ENCODE measurements at places on chromosomes 2 and 18.

GRCh38 chr2:131046918-131047652 is 46.2 kb downstream of the FAM168B start:
- DNase-seq: no peak

GRCh38 chr2:13006426-13006825 is 289.7 kb downstream of the TRIB2 start:
- no peak for DNase-seq

- no peak for DNase-seq
Measured at GRCh38 chr2:223060201-223060825, 8.3 kb downstream of the KCNE4 start.

GRCh38 chr2:9406529-9407362 is 16.6 kb downstream of the ITGB1BP1 start:
- DNase-seq: no peak

- DNase-seq: no peak
Measured at GRCh38 chr18:45063246-45064038, 382.8 kb downstream of the SETBP1 start.

DNA sequence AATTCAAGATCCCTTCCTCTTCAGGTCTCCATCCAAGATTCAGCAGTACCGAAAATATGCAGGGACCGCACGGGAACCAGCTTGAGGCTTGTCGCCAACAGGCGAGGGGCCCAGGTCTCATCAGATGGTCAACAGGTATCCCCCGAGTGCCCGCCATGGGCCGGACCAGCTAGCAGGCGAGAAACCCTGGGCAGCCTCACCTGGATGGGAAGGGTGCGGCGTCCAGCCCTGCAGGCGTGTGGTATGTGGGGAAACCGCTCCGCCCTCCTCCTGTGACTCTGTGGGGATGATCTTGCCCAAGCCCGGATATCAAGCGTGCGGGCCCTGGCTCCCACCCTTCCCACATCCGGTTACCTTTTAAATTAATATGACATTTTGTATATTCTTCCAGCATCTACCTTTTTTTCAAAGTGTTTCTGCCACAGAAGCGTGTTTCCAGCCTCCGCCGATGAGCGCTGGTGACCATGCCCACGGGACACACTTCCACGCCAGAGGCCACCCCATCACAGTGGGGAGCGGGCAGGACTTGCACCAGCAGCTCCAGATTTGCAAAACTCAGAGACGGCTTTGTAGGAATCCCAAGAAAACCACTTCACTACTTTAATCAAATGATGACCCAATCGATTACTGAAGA is 33.2 kb downstream of the ZNF516 start:
- no peak for DNase-seq

- DNase-seq: no peak
Measured at GRCh38 chr2:168849610-168850009, 40.6 kb downstream of the SPC25 start.

DNA sequence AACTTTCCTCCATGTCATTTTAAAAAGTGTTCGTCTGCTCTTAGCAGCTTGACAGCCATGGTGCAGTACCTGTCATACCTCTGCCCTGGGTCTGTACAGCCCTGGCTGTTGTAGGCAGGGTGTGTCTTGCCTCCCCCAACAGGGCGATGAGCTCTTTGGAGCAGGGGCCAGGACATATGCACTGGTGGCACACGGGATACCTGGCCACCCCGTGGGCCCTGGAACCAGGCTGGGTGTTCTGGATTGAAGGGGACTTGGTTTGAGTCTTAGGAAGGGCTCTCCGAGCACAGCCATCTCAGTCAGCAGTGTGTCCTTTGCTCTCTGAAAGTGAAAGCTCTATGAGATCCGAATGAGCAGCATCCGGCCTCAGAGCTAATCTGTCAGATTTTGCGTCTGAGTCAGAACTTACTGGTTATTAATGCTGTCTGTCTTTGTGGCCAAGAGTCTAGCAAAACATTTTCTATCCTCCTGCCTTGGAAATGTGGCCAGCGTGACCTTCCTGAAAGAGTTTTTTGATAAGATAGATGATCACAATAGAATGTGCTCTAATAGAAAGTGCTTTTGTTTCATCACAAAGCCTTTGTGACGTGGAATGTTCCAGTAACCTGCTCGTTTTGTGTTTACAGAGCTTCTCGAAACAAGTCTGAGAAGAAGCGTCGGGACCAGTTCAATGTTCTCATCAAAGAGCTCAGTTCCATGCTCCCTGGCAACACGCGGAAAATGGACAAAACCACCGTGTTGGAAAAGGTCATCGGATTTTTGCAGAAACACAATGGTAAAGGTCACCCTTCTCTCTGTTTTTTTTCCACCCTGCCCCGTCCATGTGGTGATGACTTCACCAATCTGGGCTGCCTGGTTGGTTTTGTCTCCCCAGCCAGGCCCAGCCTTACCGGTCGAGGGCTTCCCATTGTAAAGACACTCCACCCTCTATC is 77.3 kb upstream of the RPL31 start:
- no peak for DNase-seq

DNA sequence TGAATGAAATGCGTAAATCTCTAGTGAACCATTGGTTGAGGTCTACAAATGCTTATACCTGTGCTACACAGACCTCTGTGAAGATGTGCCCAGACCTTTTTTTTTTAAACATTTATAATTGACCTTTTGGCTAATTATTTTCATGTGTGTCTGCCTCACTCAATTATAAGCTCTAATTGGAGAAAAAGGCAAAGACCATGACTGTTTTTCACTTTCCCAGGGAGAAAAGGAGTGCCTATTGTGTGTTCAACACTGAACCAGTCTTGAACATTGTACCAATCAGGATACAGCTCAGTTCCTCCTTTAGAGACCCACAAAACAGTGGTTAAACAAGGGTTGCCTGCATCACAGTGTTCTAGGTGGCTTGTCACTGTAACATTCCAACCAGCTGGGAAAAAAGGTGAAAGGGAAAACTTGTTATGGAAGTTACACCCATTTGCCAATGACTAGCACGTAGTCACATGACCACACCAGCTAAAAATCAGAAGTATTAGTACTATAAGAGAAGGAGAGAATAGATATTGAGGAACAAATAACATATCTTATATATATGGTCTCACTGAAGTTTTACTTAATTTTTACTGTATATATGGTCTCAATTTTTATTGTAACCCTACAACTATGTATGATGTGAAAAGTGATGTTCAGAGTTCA is 13.4 kb downstream of the TANK start:
- no peak for DNase-seq

- no peak for DNase-seq
Measured at GRCh38 chr18:10894501-10894900, 254.9 kb downstream of the PIEZO2 start.

GRCh38 chr18:49949951-49950395 is 136.6 kb upstream of the ACAA2 start:
- DNase-seq: no peak

DNA sequence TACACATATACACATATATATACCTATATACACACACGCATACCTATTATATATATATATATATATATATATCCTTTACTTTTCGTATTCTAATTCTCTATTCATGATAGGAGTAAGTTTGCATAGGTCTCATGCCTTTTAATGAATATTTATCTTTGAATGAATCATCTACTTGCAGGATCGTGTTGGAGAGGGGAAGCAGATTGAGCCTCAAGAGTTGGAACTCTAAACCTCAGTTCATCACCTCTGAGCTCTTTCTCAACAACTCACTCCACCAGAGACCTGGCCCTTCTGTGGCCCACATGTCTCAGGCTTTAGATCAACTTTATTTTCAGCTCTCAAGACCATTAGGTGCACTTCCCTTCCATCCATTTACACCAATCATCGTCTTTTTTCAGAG is 490.4 kb upstream of the ID2 start:
- no peak for DNase-seq

- no peak for DNase-seq
Measured at GRCh38 chr18:9849407-9850283, 36.1 kb upstream of the TXNDC2 start.

GRCh38 chr18:26205318-26205717 is 20.9 kb upstream of the TAF4B start:
- no peak for DNase-seq

- no peak for DNase-seq
Measured at GRCh38 chr2:56184500-56185011, 766 bp downstream of the CCDC85A start.

DNA sequence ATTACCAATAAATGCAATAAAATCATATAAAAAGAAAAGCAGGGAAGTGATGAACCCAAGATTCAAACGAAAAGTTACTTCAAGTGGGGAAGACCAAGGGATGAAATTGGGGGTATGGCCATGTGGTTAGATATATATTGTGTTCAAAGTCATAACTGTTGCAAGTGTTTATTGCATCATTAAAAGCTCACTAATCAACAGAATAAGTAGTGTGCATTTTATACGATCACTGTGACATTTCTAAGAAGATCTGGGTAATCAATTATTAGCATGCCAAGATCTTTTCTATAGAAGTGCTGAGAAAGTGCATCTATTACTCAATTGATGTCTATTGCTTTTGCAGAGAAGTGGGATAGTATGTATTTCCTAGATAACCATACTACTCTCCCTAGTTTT is 52.9 kb downstream of the VSNL1 start:
- DNase-seq: no peak

- no peak for DNase-seq
Measured at GRCh38 chr2:200665626-200666453, 80.0 kb downstream of the AOX1 start.

- DNase-seq: no peak
Measured at GRCh38 chr2:235966396-235966795, 201.8 kb downstream of the GBX2 start.

DNA sequence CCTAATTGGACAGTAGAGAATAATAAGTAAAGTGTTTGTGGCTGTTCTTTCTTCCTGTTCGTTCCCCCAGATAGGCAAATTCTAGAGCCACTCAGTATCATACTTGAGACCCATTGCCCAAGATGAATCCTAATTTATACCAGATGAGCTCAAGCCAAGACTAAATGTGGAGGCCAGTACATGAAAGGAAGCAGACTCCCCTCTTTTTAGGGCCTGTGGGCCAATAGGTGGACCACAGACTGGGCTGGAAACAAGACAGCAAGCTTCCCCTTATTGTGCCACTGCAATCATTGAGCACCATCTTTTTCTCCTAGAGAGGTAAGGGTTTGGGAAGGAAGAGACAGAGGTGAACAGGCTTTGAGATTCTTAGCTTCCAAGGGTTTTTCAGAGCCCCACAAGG is 141.9 kb downstream of the MGAT5 start:
- no peak for DNase-seq

DNA sequence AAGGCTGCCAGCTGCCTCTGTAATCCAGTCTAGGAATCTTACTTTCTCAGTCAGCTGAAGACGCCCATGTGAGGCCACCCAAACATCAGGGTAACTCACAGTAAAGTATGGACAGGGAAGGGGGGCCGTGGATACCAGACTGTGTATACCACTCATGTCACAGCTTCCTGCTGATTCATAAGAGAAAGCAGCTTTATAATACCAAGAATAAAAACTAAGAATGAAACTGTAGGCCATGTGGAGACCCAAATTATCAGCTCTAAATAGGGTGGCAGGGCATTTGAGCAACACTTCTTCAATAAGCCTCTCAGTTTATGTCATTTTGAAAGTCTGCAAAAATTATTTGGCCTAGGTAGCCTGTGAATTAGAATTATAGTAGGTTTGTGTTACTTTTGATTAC is 115.0 kb upstream of the CDCA7 start:
- no peak for DNase-seq

DNA sequence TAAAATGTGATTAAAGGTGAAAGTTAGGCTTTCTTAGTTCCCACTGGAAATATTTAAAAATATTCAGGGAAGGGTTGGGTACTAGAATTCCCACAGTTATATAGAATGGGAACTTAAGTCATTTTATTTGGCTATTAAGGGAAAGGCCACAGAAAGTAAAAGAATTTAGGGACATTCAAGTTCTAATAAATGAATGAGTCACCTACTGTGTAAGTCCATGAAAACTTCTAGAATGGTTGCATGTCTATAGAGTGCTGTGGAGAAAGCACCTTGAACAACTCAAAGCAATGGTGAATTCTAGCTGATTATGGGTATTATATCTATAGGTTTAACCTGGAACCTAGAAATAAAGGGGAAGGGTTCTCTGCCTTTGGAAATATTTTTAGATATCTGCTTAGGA is 28.1 kb upstream of the SLC4A10 start:
- DNase-seq: no peak

GRCh38 chr18:70507970-70508369 is 219.1 kb downstream of the SOCS6 start:
- no peak for DNase-seq

DNA sequence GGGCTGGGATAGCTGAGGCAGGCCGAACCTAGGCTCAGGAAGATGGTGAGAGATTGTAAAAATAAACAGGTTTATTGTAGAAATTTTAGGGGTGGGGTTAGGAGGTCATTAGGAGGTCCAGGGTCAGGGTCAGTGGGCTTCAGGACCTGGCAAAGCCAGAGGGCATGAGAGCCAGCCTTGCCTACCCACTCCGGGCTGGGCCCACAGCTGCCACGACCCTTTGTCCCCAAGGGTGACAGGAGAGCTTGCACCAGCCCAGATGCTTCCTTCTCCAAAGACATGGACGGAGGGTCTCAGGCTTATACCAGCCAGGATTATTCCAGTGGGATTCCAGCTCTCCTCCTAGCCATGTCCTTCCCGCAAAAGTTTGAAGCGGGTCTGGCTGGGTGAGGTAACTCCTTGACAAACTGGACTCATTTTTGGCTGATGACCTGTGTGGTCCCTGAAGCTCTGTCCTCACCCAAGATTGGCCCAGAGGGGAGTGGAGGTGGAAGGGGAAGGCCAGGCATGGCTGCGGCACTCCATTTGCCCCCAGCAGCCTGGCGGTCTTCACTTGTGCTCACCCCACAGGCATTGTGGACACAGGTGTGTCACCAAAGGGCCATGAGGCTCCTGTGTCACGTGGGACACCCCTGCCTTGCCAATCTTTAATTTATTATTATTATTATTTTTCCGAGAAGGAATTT is 23.8 kb upstream of the ATOH8 start:
- DNase-seq: no peak

DNA sequence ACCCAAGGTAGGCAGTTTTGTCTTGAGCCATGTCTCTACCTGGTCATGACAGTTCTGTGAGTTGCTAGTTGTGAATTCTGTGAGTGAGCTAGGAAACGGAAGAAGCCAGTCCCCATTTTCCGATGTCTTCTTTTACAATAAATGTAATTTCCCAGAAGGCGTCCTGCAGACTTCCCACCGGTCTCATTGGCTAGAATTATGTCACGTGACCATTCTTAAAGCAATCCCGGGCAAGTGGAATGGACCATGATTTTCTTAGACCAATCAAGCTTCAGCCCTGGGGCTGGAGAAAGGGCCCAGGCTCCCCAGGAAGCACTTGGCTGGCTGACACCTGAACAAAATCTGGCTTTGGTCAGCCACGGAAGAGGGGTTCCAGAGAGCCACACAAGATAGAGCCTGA is 10.6 kb downstream of the TMEM178A start:
- DNase-seq: no peak

GRCh38 chr2:60054571-60055340 is 498.7 kb downstream of the BCL11A start:
- DNase-seq: no peak

DNA sequence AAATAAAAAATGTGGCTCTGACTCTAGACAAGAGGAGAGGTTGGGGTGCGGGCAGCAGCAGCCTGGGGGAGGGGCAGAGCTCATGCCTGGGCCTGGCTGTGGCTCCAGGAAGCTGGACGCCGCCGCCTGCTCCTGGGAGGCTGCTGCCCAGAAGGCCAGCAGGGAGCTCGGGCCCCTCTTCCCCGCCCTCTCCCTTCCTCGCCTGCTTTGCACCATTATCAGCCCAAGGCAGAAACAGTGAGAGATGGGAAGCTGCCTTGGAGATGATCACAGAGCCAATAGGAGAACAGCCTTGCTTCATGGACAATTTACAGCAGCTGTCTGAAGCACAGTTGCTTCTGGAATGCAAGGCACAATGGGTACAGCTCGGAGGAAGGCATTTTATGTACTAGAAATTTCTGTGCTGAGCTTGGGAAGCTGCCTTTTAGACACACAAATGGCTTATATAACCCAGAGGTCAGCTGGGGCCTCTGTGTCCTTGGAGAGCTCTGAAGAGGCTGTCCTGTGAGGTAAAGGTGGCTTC is 55.3 kb upstream of the AFF3 start:
- no peak for DNase-seq

All from stimulated activated CD4-positive, alpha-beta T cell treated with anti-CD3 and anti-CD28 coated beads, Interleukin-12 subunit alpha, Interleukin-12 subunit beta, amount 100 ng/mL, for 24 hours (primary cell).